ENCODE measurements at places on chromosomes 5 and 9. TPM values are rescaled to one million over a fixed set of nuclear protein-coding genes. Genes with fewer than 3 reads are reported as not detected.

The CNTRL gene
- 7.0 TPM for total RNA-seq

The CACFD1 gene
- total RNA-seq, result 1.2 TPM

The DDX4 gene
- not detected for total RNA-seq

The SLC6A3 gene
- total RNA-seq, result under 0.01 TPM

The COMMD10 gene
- 26.8 TPM for total RNA-seq

The SLC34A3 gene
- total RNA-seq, result not detected

The PCDHA9 gene
- total RNA-seq, result under 0.01 TPM

The NIM1K gene
- 4.0 TPM for total RNA-seq

The UGT3A1 gene
- not detected for total RNA-seq

The NRARP gene
- total RNA-seq, result not detected

The ADRA1B gene
- total RNA-seq, result 0.37 TPM

The CDC20B gene
- not detected for total RNA-seq

The F12 gene
- 0.39 TPM for total RNA-seq

The RABGAP1 gene
- total RNA-seq, result 33.4 TPM

The PDE6A gene
- total RNA-seq, result not detected

The SHISAL2B gene
- total RNA-seq, result not detected

The C9 gene
- total RNA-seq, result not detected

The ARID3C gene
- total RNA-seq, result under 0.01 TPM
